ENCODE measurements at places on chromosomes 11 and 22. TPM values are rescaled to one million over a fixed set of nuclear protein-coding genes. Genes with fewer than 3 reads are reported as not detected.

DNA sequence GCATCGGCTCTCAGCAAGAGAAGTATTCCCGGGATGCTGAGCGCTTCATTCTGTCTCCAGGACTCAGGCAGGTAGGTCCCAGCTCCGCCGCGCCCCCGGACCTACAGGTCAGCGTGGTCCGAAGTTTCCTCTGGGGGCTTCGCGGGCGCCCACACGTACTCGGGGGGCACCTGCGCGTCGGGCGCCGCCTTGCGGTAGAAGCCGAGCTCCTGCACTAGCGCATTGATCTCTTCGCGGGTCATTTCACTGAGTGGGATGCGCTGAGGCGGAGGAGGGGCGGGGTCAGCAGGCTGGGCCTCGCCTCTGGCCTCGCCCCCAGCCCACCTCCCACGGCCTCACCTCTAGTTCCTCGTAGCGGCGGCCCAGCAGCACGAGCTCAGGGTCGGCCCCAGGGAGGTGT, 2.5 kb downstream of the SELENOM start:
- no peak for ATAC-seq

MMP27 gene
- not detected for total RNA-seq

DNA sequence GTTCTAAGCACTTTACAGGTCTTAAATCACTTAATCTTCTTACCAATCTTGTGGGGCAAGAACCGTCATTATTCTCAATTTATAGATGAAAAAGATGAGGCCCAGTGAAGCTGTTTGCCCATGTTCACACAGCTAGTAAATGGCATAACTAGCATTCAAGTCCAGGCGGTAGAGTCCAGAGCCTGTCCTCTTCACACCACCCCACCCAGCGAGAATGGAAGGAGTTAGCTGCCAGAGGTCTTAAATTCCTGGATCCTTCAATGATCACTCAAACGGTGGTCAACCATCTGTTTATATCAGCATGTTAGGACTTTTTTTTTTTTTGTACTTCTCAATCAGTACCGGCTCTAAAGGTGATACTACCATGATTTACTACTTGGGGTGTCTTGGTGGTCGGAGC, 43.3 kb downstream of the PARVA start:
- no peak for ATAC-seq

GRCh38 chr11:70647188-70648166, 249.1 kb downstream of the CTTN start:
- ATAC-seq, result no peak

- ATAC-seq, result no peak
These were observed at the start of gene ANO5 for GRCh38 chr11:22192642-22193347. Gene ANO5 (plus strand): TSS chr11:22193085. CDS start chr11:22193493, 408 bp downstream.

- ATAC-seq, result peak; percentile 24
These were observed 44.7 kb downstream of the ABTB2 start for GRCh38 chr11:34313099-34313517.

- ATAC-seq, result no peak
These were observed 62.8 kb downstream of the CEP57 start for GRCh38 chr11:95853138-95853537.

GRCh38 chr22:30354644-30355043, 2.0 kb downstream of the SF3A1 start:
- ATAC-seq, result no peak

- ATAC-seq, result no peak
These were observed 67.8 kb downstream of the RBFOX2 start for GRCh38 chr22:35960854-35961253.

MGAT3 gene
- total RNA-seq, result 1.6 TPM

DDIAS gene
- 6.1 TPM for total RNA-seq

GRCh38 chr11:69343401-69344321, 49.7 kb downstream of the MYEOV start:
- ATAC-seq, result no peak

All from activated T-helper 17 cell treated with anti-CD3 and anti-CD28 coated beads, Interleukin-2, amount 50 U/mL, for 72 hours (primary cell).